Esophagus squamous epithelium (tissue), 5 donors: ENCODE measurements at places on chromosomes 6 and 20.

GRCh38 chr6:87710090-87710489, 8.1 kb upstream of the AKIRIN2 start:
- no peak for DNase-seq

DNA sequence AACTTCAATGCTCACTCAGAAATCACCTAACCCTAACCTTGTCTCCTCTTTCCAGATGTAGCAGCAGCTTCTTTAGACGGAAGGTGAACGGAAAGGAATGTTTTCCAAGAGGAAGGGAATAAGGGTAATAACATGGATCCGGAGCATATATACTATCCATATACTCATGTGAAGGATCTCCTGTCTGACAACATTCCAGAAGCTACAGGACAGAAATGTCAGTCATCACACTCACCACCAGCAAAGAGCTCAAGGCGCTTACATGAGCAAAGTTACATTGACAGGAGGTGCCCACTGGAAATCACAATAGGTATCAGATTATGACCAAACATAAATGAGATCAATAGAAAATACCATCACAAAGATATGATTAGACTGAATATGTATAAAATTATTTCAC, 122.1 kb upstream of the CCDC28A start:
- DNase-seq: no peak

- DNase-seq: no peak
These were observed at the start of gene BPIFB2 for GRCh38 chr20:33007376-33008335. TSS of gene BPIFB2 (plus strand) at chr20:33007704. CDS start at chr20:33008575, 871 bp downstream.

GRCh38 chr6:126718600-126719327, 378.8 kb downstream of the CENPW start:
- DNase-seq: no peak

GRCh38 chr20:53186635-53187034, 214.5 kb downstream of the TSHZ2 start:
- no peak for DNase-seq

DNA sequence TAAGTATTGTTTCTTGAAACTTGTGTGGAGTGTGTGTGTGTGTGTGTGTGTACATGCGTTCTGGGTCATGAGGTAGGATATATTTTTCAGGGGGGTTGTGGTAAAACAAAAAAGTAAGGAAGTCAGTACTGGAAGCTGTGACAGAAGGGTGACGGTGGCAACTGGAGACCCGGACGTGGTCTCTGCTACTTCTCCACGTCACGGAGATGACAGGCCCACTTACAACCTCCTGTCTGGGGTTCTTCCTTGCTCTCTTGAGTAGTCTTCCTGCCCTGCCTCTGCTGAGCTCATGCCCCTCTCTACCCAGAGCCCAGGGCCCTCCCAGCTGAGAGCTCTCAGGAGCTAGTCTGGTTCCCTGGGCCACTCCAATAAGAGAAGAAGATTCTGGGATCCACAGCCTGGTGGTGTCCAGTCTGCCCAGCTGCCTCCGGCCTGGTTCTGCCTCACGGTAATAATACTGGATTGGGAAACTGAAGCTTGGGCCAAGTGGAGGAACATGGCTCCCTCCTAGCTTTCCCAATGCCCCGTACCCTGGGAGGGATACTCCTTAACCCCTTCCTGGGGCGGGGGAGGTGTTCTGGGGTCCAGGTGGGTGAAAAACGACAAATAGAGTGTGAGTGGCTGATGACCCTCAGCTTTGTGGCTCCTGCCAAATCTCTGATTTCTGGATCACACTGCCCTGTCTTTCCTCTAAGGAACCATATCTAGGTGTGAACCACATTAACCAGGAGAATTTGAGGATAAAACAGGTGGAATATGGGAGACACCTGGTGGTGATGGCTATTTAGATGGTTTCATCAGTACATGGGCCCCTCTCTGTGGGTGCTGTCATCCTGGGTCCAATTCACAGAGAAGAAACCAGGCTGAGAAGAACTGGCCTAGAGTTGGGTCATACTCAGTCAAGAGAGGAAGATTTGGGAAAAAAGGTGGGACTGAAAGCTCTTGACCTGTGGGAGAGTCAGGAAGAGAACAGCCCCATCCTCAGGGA, 27.2 kb downstream of the VEGFA start:
- DNase-seq: no peak

DNA sequence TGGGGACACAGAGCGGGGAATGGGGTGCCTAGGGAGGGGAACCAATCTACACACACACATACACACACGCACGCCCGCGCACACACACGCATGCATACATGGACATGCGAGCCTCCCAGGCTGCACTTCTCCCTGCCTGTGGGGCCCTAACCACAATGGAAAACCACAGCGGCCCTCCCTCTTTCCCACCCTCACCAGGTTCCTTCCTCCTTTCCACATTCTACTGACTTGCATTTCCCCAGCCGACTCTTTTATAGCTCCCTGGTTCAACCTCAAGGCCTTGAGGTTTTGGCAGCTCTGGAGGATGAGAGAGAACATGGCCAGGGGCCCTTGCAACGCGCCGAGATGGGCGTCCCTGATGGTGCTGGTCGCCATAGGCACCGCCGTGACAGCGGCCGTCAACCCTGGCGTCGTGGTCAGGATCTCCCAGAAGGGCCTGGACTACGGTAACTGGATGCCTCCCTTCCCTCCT, at the start of gene BPI:
Gene BPI (plus strand): TSS at position 249 of the 472 bp plus-strand sequence. CDS start 68 bp downstream, at position 317.
- DNase-seq: no peak

GRCh38 chr6:70336996-70337742, 34.3 kb upstream of the COL9A1 start:
- no peak for DNase-seq

GRCh38 chr20:37198932-37199660, 19.7 kb upstream of the MROH8 start:
- DNase-seq: no peak

DNA sequence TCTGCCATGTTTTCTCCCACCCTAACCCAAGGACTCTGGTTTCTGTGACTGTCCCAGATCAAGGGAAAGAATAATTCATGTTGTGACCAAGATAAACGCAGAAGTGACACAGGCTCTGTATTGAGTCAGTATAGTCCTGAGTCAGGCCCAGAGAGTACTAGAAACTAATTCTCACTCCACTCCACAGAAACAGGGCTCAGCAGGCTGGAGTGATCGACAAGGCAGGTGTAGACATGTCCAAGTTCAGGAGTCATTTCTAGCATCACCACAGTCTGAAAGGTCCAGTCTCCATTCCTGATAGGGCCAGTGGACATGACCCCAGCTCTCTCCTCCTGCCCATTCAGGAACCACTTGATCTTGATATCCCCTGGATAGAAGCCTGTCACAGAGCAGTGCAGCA, 2.7 kb downstream of the HLA-DOB start:
- no peak for DNase-seq

DNA sequence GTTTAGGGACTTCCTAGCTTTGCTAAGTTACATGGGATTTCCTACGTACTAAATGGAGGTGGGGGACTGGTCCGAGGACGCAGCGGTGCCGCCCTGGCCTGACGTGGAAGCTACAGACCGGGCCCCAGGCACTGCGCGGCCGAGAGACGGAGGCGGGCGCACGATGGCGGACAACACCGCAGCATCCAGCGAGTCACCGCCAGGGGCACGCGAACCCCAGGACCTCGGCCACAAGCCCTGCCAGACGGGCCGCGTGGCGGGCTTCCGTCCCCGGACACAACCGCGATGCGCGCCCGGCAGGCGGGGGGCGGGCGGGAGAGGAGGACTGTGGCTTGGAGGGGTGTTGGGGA, 1516.9 kb upstream of the DEFB115 start:
- no peak for DNase-seq

GRCh38 chr20:49385465-49385864, 97.0 kb downstream of the KCNB1 start:
- DNase-seq: no peak

DNA sequence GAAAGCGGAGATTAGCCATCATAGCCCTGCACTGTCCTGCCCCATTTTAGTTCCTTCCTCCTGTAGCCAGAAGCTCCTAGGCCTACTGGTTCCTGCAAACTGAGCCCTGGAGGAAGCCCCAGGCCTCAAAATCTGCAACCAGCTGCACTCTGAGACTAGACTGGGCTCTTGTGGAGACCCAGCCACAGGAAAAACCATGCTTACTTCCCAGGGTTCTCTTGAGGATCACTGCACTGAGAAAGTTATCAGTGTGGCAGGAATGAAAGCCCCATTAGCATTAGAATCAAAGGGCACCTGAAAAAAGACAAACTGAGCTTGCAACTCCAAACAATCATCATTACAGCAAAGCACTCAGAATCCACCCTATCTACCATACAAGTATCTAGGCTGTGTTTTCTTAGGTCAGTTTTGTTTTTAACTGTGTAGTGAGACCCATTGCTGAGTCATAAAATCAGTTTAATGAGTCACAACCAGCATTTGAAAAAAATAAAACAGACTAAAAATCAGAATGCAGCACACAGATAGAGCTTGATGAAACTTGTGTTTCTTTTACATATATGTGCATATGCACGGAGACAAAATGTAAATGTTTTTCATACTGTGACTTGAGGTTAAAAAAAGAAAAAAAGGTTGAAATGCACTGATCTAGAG, 91.0 kb downstream of the UNC5CL start:
- DNase-seq: no peak

DNA sequence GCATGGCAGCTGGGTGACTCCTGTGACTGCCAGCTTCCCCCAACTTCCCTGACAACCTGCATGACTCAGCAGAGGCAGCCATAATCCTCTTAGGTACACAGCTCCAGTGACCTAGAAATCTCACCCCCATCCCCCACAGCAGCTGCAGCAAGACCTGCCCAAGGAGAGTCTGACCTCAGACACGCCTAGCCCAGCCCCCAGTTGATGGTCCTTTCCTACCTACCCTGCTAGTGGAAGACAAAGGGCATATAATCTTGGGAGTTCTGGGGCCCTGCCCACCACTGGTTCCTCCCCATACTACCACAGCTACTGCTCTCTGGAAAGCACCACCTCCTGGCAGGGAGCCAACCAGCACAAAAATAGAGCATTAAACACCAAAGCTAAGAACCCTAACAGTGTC, 90.2 kb downstream of the F13A1 start:
- DNase-seq: no peak

DNA sequence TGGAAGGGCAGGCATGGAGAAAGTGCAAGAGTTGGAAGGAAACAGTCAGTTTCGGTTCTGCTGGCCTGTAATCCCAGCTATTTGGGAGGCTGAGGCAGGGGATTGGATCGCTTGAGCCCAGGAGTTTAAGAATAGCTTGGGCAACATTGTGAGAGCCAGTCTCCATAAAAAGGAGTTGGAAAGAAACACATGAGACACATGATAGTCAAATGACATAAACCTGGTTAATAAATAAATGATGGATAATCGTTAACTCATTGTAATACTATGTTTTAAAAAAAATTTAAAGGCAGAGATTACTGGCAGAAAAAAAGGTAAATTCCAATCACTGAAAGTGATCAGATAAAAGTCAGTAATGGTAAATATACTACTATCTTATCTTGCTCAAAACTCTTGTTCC, 37.2 kb upstream of the PHACTR1 start:
- DNase-seq: no peak

GRCh38 chr20:44537993-44538392, 16.1 kb upstream of the SERINC3 start:
- DNase-seq: no peak

- no peak for DNase-seq
These were observed 72.8 kb downstream of the KIF13A start for GRCh38 chr6:17914651-17915050.

DNA sequence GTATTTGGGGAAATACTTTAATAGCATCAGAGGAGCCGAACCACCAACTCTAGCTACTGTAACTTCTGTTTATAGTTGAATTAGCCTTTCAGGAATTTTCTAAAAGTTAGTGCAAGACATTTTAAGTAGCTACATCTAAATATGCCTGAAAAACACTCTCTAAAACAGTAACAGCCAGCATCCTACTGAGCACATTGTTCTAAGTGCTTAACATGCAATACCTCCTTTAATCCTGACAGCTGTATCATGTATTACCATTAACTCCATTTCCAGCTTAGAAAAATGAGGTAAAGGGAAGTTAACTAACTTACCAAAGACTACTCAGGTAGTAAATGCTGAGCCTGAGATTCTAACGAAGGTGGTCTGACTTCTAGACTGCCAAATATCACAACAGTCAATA, 120.7 kb downstream of the DST start:
- no peak for DNase-seq

DNA sequence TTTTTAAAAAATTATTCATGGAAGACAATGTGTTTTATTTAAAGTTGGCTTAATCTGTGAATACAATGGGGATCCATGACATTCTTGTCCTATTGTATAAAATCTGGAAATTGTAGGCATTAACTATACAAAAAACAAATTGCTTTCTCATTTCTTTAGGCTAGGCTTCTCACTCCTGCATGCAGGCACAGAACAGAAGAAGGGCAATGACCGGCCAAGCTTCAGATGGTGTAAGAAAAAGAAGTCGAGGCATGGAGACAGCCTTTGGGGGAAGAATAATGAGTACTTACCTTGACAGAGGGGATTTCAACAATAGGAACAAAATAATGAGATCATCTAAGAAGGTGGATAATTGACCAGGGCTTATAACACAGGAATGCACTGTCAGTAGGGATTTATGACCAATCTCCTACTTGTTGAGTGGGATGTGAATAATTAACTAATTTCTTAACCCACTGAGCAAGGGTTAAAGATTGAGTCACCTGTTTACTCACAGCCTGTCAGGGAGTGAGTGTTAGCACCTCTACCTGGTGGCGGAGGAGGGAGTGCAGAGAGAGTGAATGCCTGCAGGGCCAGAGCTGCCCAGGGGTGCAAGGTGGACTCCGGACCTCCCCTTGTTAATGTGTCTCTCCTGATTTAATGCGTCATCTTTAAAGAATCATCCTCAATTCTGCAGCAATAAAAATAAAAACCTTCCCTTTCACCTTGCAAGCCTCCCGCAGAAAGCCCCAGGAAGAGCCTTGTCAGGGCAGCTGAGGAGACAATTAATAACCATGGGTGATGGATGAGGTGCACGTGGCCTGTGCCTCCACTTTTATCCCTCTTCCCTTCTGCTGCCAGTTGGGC, 3.9 kb downstream of the SLC22A2 start:
- DNase-seq: no peak

GRCh38 chr6:111481836-111482187, 1.2 kb downstream of the REV3L start:
- no peak for DNase-seq

GRCh38 chr20:4147319-4147718, 132.0 kb upstream of the RNF24 start:
- DNase-seq: no peak

GRCh38 chr20:20363434-20363798, 4.5 kb upstream of the INSM1 start:
- DNase-seq: no peak

DNA sequence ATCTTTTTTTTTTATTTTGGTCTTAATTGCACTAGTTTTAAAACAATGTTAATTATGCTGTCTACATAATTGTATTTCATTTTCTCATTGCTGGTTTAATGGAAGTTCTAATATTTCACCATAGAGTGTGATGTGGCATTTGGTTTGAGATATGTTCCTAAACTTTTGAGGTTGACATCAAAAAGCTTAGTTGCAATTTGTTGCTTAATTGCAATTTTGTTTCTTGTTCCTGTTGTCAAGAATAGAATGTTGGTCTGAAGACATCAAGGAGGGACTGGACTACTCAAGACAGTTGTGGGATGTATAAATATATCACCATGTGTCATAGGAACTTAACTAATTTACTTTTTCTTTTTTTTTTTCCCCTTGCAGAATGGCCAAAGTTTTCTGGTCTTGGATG, 12.5 kb downstream of the HSF2 start:
- DNase-seq: no peak

GRCh38 chr6:56766806-56767178, 124.1 kb upstream of the DST start:
- no peak for DNase-seq
